NCI-H187 treated with DMSO at 0.1 percent for 48 hours (cell line): ENCODE measurements at places on chromosomes 11 and 22.

GRCh38 chr22:44648085-44648820 lies 53.8 kb upstream of the PRR5 start:
- no peak for DNase-seq

DNA sequence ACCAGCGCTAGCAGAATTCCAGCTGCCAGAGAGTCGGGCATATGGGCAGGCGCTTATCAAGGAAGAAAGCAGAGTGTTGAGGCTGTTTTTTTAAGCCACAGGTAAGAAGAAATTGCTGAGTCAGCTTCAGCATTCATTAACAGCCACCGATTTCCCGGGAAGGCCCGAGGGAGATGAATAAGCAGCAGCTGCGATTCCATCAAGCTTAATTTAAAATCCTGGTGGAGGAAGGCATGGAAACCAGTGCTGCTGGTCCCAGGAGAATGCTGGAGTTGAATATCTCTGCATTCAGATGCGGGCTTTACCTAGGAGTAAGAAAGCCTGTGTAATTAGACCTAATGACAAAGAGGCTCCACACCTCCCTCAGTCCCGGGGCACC lies 168.8 kb downstream of the BRD1 start:
- DNase-seq: no peak

DNA sequence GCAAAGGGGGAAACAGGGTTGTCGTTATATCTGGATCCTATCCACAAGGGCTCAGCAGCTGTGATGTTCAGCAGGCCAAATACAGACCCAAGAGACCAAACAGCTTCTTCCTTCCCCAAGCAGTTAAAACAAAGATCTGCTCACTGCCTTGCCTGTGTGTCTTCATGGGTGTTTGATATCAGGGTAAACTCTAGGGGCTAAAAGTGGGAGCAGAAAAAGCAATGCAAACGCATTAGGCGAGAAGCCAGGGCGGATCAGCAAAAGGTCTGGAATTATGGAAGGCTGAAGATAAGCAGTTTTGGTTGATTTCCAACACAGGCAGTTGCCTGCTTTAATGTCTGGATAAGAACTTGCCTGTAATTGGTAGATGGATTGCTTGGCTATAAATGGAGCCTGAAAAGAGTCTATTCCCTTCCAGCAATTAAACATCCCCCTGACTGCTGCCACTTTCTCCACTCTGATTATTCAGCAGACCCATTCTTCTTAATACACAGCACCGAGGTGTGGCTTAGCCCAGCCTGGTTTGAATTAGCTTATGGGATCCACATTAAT lies 126.3 kb downstream of the COMMD9 start:
- no peak for DNase-seq

GRCh38 chr11:61702701-61703312 lies 22.6 kb downstream of the DAGLA start:
- DNase-seq: no peak

GRCh38 chr22:23272371-23272770 lies 92.1 kb downstream of the BCR start:
- DNase-seq: no peak
